ENCODE measurements at places on chromosomes 3 and 15.

DNA sequence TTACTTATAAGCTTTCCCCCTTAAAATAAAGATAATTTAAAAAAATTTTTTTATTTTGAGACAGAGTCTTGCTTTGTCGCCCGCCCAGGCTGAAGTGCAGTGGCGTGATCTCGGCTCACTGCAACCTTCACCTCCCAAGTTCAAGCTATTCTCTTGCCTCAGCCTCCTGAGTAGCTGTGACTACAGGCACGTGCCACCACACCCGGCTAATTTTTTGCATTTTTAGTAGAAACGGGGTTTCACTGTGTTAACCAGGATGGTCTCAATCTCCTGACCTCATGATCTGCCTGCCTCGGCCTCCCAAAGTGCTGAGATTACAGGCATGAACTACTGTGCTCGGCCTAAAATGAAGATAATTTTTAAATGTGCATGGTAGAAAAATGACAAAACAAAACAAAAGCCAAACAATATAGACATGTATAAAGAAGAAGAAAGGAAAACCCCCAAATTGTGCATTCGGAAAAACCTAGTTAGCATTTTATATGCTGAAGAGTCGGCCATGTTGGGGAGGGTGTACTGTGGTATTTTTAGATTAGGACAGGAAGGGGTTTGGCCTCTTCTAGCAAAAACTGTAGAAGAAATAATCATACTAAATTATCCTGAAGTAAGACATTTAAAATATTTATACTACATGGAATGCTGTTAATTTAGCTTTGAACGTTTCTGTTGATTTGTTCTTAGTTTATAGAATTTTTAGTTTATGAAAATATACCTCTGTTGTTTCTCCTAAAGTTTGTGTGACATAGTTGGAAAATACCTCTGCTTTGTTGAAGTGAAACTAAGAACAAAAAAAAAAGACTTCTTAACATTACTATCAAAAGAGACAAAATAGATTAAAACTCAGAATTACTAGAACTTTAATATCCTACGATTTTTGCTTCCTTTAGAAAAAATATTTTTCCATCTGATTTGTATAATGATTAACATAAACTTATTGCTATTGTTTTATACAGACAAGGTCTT lies 7.4 kb downstream of the APPL1 start:
- no peak for DNase-seq

DNA sequence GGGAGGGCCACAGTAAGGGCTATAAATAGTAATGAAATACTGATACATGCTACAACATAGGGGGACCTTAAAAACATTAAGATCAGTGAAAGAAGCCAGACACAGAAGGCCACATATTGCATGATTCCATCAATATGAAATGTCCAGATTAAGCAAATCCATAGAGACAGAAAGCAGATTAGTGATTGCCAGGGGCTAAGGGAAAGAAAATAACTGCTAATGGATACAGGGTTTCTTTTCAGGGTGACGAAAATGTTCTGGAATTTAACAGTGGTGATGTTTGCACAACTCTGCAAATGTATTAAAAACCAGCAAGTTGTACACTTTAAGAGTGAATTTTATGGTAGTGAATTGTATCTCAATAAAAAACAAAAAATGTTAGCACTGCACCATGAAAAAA lies 37.0 kb downstream of the PIK3R4 start:
- no peak for DNase-seq

DNA sequence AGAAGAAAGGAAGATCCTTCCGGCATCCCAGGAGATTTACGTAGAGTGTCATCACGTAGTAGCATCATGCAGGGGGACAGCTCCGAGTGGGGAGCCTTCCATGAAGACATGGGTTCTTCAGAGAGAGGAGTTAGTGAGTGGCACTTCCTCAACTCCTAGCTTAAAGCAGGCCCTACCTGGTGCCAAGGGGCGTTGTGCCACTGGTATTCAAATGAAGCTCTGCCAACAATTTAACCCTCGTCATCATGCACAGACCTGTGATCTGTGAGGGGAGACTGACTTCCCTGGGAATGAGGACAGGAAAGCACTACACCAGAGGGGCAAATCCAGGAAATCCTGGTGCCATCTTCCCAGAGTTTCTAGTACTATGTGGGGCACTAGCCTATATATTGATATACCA lies 59.0 kb downstream of the TMEM266 start:
- DNase-seq, result no peak

- no peak for DNase-seq
Measured at GRCh38 chr15:31101262-31102038, at the start of gene TRPM1. Gene TRPM1 (minus strand): TSS chr15:31101725. CDS start chr15:31081355, 20,370 bp downstream.

- DNase-seq, result no peak
Measured at GRCh38 chr3:105473521-105474223, 107.0 kb downstream of the ALCAM start.

DNA sequence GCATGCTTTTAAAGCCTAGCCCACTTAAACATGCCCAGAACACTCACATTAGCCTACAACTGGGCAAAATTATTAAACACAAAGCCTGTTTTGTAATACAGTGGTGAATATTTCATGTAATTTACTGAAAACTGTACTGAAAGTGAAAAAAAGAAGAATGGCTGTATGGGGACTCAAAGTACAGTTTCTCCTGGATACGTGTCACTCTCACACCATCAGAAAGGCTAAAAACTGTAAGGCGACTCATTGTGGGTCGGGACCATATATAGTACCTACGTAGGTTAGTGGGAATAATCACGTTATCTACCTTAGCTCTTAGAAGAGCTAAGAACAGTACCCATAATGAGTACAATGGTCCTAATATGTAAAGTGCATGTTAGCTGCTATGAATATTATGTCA lies 80.2 kb upstream of the SPATA12 start:
- no peak for DNase-seq

GRCh38 chr3:68060910-68061309 lies 406.5 kb upstream of the SUCLG2 start:
- no peak for DNase-seq

Measured in H54 (cell line).